ENCODE measurements at places on chromosomes 12 and 14. TPM values are rescaled to one million over a fixed set of nuclear protein-coding genes. Genes with fewer than 3 reads are reported as not detected.

DNA sequence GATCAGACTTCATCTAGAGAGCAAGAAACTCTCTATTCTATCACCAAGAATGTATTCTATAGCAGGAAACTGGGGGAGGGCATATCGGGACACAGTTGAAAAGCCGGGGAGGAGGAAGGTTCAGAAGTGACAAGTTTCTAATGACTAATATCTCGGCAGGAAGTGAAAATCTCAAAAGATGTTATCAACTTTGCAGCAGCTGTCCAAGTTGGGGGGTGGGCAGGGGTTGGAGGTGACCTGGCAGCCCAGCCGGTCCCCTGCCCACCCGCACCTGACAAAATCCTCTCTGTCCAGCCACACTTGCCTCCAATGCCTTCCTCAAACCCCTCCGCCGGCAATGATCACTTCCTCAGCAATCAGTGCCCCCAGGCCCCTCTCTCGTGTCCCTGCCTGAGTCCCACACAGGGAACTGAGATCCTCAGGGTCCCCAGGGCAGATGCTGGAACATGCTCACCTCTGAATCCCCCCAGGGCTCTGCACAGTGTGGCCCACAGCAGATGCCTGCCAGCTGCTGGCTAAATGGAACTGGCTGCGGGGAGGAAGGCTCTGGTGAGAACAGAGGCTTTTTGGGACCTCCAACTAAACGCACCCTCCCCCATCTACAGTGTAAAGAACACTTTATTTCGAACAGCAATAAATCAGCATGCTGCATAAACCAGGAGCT lies 43.9 kb downstream of the CCDC88C start:
- no peak for DNase-seq

DNA sequence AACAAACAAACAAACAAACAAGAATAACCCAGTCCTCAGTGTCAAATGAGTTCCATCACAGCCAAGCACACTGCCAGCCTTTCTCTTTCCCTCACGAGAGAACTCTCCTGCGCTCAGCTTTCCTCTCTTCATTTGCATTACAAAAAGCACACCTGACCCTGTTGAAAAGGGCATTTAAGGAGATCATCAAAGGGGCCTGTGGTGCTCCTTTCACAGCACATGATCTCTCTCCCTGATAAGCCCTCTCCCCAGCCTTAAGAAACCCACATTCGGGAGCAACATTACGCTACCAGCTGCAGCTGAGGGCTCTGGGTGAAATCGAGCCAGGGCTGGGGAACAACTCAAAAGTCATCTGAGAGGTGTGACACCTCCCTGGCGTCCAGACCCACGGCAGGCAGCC lies 165.6 kb upstream of the TMCC3 start:
- DNase-seq: no peak

- no peak for DNase-seq
Observed at GRCh38 chr14:67746927-67747326, 45.2 kb downstream of the RDH12 start.

DNA sequence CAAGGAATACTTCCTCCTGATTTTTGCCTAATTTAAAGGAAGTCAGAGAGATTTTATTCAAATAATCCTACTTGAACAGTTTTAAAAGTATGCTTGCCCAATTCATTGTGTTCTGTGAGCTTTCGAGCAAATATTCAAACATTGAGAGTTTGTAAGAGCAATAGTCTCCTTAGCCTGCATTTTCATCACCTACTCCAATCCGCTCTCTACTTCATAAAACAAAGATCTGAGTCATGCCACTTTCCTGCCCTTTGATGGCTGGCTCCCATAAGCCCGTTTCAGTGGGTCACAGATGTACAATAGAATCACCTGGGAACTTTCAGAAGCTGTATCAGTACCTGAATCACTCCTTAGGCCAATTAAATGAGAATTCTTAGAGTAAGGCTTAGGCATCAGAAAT lies 319.2 kb downstream of the PDZRN4 start:
- DNase-seq: no peak

The SLC39A9 gene
- 26.8 TPM for total RNA-seq

- DNase-seq: no peak
Observed at GRCh38 chr14:90305176-90305601, 26.6 kb downstream of the NRDE2 start.

The SELPLG gene
- 1.5 TPM for total RNA-seq

DNA sequence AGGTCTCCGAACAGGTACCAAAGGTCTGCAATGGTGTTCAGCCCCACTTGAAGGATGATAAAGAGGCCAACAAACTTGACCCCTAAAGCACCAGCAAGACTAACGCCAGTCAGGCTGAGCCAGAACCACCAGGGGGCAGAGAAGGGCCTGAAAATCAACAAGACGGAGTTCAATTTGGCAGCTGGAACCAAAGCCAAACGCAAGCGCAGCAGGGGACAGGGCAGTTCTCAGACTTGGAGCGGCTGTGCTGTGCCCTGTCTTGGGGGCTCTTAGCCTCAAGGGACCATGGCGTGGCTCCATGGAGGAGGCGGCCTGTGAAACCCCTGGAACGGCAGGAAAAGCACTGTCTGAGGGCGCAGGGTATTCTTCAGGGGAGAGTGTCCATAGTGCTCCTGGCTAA lies 19.6 kb downstream of the POMT2 start:
- DNase-seq: peak; percentile 75

The NEMP1 gene
- 2.0 TPM for total RNA-seq

- DNase-seq: no peak
Observed at GRCh38 chr14:95063391-95063790, 93.9 kb downstream of the DICER1 start.

The MSI1 gene
- not detected for total RNA-seq

The DIO3 gene
- 5.9 TPM for total RNA-seq

DNA sequence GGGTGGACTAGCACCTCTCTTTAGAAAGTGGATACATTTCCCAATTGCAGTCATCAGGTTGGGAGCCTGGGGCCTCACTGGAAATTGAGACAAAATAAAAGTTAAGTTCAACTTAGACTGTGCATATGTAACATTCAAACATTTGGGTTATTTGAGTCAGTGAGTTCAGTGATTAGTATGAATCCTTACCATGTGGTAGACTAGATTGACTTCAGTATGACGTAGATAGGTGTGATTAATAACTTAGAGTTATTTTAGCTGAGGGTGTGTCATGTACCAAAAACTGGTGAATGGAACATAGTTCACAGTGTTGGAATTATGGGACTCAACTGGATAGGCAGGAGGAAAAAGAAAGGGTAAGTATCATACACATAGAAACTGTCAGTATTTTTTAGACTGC lies 8.0 kb upstream of the SSTR1 start:
- no peak for DNase-seq

The SHMT2 gene
- 37.1 TPM for total RNA-seq

The IFNG-AS1 gene
- not detected for total RNA-seq

DNA sequence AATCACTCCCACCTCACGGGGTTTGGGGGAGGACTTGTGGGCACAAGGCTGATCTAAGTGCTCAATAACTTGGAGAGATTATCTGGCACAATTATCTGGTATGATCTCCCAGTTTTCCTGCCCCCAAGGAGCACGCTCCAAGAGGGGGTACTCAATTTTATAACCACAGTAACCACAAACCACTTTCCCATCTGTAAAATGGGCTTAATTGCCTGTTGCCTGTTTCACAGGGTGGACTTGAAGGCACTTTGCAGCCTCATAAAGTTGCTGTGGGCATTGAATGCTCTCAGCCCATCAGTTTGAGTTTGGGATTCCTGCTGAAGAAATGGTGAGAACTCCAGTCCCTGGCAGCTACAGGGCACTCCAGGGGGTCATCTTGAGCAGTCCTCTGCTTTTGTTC lies 4.4 kb downstream of the SLC8B1 start:
- no peak for DNase-seq

The GAS2L3 gene
- total RNA-seq: 2.5 TPM

The SIX1 gene
- not detected for total RNA-seq

The RNASE12 gene
- total RNA-seq: not detected

The ADAM21 gene
- not detected for total RNA-seq

DNA sequence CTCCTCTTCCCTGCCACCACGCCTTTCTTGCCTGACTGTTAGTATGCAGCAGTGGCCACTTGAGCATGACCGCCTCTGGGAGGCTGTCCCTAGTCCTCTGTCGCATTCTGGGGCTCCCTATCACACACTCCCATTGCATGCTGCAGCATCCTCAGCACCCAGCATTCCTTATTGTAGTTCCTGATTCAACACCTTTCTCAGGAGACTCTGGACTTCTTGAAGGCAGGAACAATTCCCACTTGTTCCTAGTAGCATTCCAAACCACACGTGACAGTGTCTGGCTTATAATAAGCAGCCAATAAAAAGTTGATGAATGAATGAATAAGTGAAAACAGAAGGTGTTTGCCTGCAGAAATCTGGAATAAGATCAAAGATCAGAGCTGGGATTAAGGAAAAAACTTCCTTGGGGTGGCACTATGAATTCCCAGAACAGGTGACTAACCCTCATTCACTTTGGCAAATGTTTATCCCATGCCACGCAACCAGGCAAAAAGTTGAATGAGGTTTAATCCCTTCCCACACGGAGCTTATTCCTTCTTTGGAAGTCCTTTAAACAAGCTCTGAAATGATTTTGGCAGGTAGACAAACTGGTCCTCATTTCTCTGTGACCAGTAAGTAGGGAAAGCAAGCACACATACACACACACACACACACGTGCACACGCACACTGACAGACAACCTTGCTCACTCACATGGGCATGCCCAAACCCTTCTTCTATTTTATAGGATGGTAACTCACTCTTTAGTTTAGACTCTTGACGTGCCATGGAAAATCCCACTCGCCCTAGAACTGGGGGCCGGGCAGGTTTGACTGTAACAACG lies 26.5 kb downstream of the NTF3 start:
- no peak for DNase-seq

DNA sequence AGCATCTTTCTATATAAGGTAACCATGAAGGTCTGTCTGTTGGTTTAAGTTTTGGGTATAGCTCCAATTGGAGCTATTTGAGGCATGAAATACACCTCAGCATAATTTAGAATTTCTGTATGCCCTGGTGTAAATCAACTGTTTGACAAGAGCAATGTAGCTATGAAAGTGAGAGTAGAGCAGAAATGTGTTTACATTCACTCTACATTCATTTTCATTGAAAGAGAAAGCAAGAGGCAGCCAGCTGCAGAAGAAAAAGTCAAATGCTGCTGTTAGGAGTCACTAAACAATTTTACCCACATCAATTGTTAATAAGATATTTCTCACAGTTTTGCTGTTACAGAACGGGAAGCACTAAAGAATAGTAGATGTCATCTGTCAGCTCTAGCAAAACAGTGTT lies 252.5 kb downstream of the SLC6A15 start:
- DNase-seq: no peak

GRCh38 chr14:85380881-85381280 lies 149.1 kb upstream of the FLRT2 start:
- DNase-seq: no peak

DNA sequence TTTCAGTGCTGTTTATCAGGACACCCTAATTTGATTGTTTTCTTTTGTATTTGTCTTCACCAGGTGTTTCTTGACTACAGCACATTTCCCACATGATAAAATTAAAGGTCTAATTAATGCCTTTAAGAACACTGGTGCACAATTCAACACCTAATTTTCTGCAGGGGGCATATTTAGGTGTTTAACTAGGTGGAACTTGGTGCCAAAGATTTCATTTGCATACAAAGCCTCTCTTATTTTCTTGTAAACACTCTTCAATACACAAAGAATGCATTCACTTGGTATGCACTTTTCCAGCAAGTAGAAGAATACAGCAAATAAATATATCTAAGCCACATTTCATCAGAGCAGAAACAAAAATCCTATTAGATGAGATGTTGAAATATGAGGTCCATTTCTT lies 646.2 kb upstream of the FOXG1 start:
- DNase-seq: no peak

The EIF2S3B gene
- total RNA-seq: 1.0 TPM

GRCh38 chr12:40106655-40107054 lies 774 bp upstream of the SLC2A13 start:
- no peak for DNase-seq

The ETV6 gene
- 7.7 TPM for total RNA-seq

The FAR2 gene
- total RNA-seq: 4.7 TPM

The IRAK4 gene
- 30.6 TPM for total RNA-seq

GRCh38 chr14:84492685-84493084 lies 1037.3 kb upstream of the FLRT2 start:
- no peak for DNase-seq

GRCh38 chr12:113898466-113898865 lies 67.7 kb downstream of the RBM19 start:
- no peak for DNase-seq

DNA sequence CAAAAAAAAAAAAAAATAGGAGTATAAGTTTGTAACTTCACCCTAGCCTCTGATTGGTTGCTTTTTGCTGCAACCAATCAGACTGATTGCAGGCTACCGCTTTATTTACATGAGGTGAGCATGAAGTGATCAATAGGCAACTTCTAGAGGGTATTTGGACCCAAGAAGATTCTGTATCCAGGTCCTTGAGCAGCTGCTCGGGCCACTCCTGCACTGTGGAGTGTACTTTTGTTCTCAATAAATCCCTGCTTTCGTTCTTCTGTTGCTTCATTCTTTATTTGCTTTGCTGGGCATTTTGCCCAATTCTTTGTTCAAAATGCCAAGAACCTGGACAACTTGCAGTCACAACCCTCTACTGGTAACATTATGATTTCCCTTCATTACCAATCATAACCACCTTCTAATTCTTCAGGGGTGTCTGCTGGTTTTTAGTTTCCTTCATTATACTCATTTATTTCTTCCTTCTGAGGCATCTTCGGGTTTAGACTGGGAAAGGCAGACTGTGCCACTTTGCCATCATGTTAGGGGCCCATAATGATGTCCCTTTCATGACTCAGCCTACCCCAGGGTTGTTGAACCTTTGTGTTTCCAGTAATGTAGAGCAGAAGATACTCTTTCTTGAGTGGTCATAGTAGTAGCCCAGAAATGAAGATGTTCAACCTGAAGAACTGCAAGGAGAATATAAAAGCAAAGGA lies 43.4 kb upstream of the LIMA1 start:
- no peak for DNase-seq

DNA sequence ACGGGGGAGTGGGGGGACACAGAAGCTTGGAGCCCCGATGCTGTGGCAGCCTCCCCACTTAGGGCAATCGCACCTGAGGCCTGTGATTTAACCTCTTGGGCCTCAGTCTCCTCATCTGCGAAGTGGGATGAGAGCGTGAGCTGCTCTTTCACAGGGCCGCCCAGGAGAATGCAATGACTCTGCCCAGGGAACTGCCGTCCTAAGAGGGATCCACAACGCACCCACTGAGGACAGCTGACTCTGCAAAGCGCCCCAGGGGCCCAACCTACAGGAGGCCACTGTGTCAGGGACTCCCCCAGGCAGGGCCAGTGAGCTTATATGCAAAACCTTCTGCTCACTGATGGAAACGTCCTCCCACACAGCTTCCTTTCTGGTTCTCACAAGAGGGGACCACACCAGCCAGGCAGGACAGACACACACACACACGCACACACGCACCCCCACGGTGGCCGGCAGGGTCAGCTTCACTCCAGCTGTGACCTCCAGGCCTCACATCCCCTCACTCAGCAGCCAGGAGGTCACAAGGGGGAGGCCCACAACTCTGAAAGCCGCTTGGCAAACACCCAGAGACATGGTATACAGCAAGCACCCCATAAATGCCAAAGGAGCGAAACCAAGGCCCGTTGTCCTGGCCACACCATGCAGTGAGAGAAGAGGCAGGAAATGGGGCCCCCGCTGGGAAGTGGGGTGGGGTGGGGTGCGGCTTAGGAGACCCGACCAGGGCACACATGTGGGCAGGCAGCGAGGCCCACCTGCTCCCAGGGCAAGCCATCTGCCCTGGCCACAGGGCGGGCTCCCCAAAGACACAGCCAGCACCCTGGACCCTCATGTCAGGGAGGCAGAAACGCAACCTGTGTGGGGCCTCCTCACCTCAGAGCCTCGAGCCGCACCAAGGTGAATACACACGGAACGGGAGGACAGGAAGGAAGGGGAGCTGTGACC lies 73.3 kb downstream of the NCOR2 start:
- DNase-seq: no peak

The KRT6C gene
- total RNA-seq: not detected

The MMP17 gene
- 3.7 TPM for total RNA-seq

GRCh38 chr12:71938728-71939385 lies at the start of gene TPH2:
TSS of gene TPH2 (plus strand) at chr12:71938845. CDS start at chr12:71938987, 142 bp downstream.
- DNase-seq: no peak
